Epithelial cell of proximal tubule (primary cell): ENCODE measurements at places on chromosomes 3 and 15. TPM values are rescaled to one million over a fixed set of nuclear protein-coding genes. Genes with fewer than 3 reads are reported as not detected.

- DNase-seq, result no peak
Measured at GRCh38 chr3:74643636-74644035, 29.2 kb upstream of the CNTN3 start.

DNA sequence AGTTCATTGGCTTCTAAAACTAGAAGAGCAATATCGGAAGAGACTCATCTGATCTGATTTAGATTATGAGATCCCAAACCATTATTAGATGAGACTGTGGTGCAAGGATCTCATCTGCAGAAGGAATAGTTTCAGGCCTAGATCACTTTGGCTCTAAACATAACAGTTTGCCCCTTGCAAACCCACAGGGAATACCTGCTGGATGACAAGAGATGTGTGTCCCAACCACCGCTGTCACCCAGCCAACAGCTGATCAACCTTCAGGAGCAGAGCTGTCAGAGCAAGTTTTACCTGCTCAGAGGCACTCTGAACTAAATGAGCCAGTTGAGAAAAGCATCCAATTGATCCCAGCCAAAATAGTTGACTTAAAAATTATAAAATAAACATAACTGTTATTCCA is 64.0 kb upstream of the ST3GAL6 start:
- no peak for DNase-seq

Gene BFSP2
- total RNA-seq, result not detected in 2 replicates

Gene CSPG5
- total RNA-seq, result 0.65 and 2.2 TPM in 2 replicates

Gene AP4E1
- total RNA-seq, result 4.6 and 7.4 TPM in 2 replicates

Gene CPN2
- total RNA-seq, result not detected in 2 replicates

Gene CHAC1
- 14.3 and 23.8 TPM in 2 replicates for total RNA-seq
